Stimulated activated CD8-positive, alpha-beta memory T cell treated with anti-CD3 and anti-CD28 coated beads, Interleukin-2, amount 100 ng/mL, for 48 hours (primary cell): ENCODE measurements at places on chromosomes 5 and 9.

- no peak for DNase-seq
Measured at GRCh38 chr5:179609834-179610108, 13.7 kb downstream of the HNRNPH1 start.

DNA sequence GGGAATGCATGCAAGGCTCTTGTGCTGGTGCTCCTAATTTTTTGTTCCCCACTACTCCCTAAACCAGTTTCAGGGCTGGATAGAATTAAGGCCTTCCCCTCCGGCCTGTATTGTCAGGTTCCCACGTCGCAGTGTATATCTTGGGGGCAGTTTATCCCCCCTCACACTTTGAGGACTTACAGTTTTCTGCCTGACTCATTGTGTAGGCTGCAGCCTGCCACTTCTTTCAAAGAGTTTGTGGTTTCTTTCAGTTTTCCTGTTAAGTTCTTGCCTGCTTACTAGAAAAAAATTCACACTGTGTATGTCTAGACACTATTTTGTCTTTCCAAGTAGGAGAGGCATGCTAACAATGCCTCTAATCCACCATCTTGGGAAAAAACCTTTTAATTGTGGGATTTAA, 28.4 kb upstream of the BTNL3 start:
- DNase-seq = no peak

GRCh38 chr9:128412120-128412790, 8.4 kb upstream of the CERCAM start:
- peak; percentile 46 for DNase-seq

DNA sequence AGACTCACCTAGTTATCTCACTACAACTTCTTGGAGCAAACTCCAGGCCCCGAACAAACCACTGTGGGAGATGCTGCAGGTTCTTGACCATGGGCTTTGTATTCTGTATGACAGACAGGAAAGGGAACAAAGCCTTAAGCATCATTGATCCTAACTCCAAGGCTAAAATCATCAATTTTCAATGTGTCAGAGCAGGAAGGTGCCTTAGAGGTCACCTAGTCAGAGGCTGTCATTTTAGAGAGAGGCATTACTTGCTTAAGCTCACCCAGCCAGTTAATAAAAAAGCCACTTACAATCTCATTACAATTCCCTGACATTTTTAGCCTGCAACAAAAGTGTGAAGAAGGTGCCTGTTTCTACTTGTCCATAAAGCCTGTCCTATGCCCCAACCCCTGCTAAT, 272.7 kb downstream of the FAM114A2 start:
- no peak for DNase-seq

GRCh38 chr5:115262011-115262320, 711 bp downstream of the PGGT1B start:
- no peak for DNase-seq

DNA sequence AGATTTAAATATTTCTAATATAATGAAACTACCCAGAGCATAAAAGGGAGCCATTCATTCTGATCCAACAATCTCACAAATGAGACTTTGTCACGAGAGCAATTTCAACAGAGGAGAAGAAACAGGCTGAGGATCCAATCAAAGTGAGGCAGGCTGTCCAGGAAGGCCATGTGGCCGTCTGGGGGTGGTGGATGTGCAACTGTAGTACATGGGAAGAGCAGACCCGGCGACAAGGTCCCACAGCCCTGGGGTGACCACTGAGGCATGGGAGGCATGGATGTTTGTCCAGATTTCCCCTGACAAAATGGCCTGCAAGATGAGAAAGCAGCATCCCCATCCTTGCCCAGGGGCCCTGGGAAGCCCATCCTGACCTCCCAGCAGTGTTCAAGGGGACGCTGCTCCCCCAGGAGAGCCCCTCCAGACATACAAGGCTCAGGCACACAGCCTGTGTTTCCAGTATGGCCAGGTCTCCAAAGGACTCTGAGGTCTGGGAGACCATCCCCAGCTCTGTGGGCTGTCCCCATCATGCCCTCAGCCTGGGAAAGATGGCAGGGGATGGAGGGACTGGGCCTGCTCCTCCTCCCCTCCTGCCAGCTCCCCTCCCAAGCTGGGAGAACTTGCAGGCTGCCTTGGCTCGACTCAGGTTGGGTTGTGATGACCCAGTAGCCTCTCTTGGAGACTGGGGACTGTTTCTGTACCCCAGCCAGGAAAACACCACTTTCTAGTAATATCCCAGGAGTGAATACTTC, 27.5 kb upstream of the FCN2 start:
- no peak for DNase-seq

GRCh38 chr5:38557308-38557710, 863 bp upstream of the LIFR start:
- no peak for DNase-seq
